Activated CD4-positive, alpha-beta T cell treated with anti-CD3 and anti-CD28 coated beads, Interleukin-2, amount 50 U/mL, for 1 hour (primary cell): ENCODE measurements at places on chromosomes 7 and 10.

- DNase-seq: no peak
Measured at GRCh38 chr10:91378061-91378460, 32.1 kb upstream of the HECTD2 start.

DNA sequence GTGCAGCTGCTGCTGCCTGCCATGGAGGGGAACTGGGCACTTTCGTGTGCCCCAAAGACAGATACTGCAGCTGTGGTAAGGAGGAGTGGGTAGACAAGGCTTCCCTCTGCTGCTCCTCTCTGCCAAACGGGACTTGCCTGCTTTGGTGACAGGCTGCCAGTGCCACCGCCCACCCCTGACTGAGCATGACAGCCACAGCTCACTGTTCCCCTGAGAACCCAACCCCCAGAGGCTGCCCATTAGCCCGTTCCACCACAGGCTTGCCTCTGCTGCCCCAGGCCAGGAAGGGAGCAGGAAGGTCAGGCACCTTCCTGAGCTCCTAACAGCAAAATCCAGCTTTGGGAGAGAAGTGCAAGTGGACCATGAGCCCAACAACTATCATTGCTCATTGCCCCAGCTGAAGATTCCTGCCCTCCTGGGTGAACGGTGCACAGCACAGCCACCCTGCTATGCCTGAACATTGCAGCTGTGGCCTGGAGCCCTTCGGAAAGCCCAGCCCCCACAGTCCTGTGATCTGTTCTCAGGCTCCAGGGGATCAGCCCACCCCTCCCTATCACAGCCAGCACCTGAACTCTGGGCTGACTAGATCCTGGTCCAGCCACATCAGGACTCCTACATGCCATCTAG lies 58.7 kb upstream of the ANTXRL start:
- DNase-seq: no peak

GRCh38 chr7:32357535-32358277 lies 132.5 kb downstream of the LSM5 start:
- DNase-seq: no peak

DNA sequence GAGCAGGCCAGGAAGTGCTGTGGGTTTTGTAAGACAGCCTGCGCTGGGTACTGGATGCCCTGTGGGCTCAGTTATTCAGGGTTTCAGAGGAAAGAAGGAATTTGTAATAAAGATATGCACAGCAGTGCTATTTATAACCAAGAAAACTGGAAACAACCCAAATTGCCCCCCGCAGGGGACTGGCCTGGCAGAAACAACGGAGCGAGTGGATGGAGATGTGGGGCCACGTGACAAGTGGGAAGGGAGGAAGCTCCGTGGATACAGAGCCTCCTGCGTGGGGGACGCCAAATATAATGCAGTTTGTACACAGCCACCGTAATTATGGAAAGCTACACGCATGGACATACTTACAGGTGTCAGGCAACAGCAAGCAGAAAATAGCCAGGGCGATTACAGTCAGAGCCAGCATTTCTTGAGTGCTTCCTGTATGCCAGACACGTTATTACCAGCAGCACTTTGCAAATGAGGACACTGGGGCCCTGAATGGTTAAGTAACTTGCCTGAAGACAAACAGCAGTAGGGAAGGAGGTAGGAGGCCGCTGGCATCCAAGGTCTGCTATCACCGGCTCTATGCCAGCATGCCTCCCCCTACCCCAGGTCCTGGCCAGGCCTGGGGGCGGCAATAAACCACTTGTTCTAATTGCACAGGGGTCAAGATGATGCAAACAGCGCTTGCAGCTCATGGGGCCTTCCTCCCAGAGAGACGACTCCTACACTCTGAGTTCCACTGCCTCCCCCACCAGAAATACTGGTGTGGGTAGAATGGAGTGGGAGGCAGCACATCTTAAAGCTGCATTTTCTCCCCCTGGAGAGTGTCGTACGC lies 8.7 kb upstream of the CAMK2B start:
- DNase-seq: no peak

GRCh38 chr7:45938626-45939302 lies 17.7 kb upstream of the IGFBP3 start:
- DNase-seq: no peak

DNA sequence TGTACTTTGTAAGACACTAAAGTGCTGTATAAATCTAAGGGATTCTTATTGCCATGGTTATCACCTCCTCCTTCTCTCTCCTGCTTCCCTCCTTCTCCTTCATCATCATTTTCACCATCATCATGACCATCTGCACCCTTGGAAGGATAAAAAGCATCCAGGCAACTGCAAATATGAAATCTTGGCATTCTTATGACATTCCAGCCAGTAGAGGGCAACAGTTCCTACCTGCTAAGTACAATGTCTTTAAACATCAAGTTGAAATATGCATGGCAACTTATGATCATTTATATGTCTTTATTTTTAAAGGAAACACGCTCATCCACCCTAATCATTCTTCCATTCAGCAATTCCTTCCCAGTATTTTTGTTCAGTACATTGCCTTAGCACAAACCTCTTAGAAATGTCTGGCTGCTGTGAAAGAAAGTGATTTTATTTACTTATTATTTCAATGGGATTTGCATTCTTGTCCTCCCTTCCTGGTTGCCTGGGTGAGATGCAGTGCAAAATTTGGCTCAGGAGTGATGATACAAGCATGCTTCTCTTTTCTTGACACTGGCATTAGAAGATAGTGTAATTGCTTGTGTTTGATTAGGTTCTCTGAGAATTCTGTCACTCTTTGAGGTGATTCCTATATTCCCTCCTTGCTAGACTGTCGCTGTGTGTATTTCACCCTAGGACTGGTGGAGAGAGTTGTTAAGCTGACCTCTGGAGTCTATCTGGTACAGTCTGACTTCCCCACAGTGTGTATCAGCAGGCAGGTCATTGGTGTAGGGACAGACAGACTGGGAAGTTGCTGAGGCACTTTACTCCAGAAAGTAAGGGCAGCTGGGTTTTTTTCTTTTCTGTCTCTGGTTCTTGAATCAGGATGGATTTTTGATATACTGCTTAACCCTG lies 188.5 kb upstream of the BMPER start:
- no peak for DNase-seq

DNA sequence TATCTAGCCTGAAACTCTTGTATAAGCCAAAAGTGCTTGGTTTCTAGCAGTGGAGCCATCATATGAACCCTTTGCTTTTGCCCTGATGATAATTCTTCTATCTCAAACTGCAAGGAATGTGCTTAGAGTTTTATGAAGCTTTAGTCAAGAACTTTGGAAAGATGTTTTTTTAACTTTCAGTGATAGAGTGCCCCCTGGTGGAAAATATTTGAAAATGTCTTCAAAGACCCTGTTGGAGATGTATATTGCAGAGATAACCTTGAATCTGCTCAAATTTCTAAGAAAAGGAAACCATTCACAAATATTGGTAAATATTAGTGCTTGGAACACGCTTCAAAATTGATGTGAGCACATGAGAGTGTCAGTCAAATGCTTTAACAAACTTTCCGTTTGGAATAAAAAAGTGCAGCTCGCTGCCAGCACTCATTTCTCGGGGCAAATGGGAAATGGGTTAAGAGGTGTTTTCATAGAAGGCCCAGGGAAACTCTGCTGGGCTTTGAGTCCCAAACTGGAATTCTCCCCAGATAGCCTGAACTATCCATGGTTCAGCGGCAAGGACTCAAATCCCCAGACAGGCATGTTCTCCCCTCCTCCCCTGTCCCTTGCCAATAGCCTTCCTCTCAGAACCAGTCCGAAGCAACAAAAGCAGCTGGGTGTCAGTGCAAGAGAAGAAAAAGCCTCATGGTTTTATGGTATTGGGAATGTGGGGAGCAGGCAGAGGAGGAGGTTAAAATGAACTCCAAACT lies 129.3 kb downstream of the MYOF start:
- DNase-seq: no peak

DNA sequence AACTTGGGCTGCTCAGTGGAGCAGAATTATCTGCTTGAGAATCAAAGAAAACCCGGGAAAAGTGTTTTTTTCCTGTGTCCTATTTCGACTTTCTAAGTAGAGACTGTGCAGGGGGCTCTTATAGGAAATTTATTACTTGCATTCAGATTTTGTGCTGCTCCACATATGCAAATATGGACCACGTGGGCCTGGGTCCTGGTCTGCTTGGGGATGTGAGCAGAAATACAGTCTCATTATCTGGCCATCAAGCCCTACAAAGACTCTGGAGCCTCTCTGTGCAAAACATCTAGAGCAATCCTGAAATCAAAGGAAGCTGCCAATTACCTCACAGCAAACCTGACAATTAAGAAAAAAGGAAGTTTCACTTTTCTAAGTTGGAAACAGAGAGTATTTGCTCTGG lies 216.9 kb downstream of the LRMDA start:
- no peak for DNase-seq
